DMS 273 treated with DMSO at 0.1 percent for 48 hours (cell line): ENCODE measurements at places on chromosomes 3 and 15.

GRCh38 chr3:122189357-122189756, 5.9 kb downstream of the CASR start:
- no peak for DNase-seq

DNA sequence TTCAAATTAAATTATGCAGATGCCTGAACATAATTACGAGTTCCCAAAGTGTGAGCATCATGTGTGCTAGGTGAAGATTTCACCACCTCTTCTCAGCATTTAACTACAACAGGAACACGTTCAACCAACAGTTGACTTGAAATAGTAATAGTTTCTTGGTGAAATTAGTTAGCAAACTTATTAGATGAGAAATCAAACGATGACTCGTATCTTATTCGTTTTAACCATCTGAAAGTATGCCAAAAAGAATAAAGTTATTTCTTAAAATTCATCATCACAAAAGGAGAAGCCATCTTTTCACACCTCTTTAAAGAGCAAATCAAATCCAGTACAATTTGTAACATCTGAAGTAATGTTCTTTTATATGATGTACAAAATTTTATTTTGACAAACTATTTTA, 2.3 kb downstream of the BNC1 start:
- no peak for DNase-seq

- DNase-seq: no peak
These were observed 119.8 kb upstream of the NEO1 start for GRCh38 chr15:72932472-72932871.

GRCh38 chr3:110413807-110414748, 657.5 kb upstream of the NECTIN3 start:
- DNase-seq: no peak

GRCh38 chr15:68229386-68230156, at the start of gene CLN6:
CLN6 (minus strand) TSS chr15:68229728; CDS start chr15:68229584, 144 bp downstream.
- DNase-seq: peak; percentile 17

- DNase-seq: no peak
These were observed 42.5 kb downstream of the ZNF445 start for GRCh38 chr3:44434834-44435510.

GRCh38 chr3:10542518-10542917, 37.1 kb upstream of the ATP2B2 start:
- no peak for DNase-seq

DNA sequence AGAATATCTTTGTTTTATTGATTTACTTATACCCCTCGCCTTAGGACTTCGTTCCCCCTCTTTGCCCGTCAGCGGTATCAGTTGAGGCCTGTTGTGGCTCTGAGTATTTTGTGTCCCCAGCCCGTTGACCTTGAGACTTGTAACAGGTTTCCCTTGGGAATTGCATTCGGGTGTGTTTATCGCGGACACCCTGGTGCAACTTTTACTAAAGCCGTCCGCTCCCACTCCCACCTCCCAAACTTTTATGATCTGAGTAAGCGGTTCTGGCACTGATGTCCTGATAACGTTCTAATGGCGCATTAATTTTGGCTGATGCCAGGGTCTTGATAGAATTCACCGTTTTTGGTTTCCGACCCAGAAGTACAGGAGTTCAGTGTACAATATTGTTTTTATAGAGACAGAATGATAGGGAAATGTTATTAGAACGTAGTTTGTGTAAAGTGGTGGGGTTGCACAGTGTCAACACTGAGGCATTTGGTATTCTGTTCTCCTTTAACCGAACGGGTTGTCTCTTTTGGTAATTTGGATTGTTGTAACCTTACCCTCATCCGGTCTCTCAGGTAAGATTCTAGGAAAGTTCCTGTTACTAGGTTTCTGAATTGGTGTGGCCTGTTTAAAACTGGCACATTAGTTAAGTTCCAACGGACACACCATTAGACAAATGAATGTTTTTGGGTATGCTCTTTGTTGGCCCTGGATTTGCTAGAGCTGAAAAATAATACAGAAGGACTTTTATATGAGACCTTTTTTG, 47.8 kb downstream of the OIP5 start:
- no peak for DNase-seq

- DNase-seq: no peak
These were observed 255.9 kb downstream of the XXYLT1 start for GRCh38 chr3:195015021-195015420.

GRCh38 chr3:119195151-119195476, 21.7 kb downstream of the UPK1B start:
- DNase-seq: no peak

GRCh38 chr15:69525543-69525942, 72.9 kb downstream of the RPLP1 start:
- no peak for DNase-seq

DNA sequence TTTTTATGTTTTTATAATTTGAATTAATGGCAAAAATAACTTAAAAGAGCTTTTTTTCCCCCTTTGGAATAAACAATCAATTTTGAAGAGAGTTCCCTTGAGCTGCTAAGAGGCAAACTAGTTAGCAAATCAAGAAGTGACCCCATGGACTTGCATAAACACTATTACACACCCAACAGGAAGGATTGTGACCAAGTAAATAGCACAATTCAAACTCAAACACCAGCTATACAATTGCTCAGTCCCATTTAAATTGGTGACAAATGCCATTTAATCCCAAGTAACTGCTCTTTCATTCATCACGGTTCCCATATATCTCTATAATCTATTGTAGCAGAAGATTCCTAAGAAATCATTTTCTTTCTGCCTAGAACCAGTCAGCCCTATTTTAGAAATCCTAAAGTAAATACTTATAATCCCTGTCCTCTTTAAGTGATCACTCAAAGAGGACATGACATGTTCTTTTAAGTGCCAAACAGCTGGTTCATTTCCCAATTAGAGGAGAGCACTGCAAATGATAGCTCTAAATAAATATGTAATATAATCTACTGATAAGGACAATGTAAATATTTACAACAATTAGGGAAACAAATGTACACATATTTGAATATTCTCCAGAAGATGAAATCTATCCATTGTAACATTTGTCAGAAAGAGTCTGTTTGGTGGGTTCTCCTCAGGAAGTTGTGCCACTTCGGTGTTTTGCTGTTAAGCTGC, 137.8 kb upstream of the ADAMTS9 start:
- DNase-seq: no peak

- DNase-seq: no peak
These were observed 173.1 kb upstream of the CDIN1 start for GRCh38 chr15:36406366-36406765.

GRCh38 chr3:4512895-4513616, 19.9 kb downstream of the ITPR1 start:
- no peak for DNase-seq

DNA sequence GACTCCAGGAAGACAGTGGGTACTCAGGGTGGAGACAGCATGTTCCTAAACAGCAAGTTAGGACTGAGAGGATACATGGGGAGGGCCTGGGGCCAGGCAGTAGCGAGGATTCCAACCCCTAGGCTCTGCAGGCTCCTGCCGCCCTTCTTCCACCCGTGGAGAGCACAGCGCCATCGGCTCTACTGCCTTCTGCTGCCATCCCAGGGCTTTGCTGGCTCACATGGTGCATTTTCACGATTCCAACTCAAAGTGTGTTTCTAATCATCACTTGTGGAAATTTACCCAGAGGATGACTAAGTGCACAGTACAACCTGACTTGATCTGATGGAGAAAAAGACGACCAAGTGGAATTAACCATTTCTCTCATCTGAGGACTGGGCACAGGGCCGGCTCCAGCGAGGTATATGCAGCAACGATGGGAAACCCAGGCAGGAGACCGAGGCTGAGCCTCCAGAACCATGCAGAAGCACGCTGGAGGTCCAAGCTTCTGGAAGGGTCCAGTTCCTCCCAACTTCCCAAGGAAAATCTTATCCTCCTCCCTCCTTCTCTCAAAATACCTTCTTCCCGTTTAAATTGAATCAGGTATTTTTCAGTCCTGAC, 104.6 kb downstream of the LRIG1 start:
- DNase-seq: no peak

GRCh38 chr15:54884312-54884711, 312.4 kb downstream of the RSL24D1 start:
- DNase-seq: no peak

DNA sequence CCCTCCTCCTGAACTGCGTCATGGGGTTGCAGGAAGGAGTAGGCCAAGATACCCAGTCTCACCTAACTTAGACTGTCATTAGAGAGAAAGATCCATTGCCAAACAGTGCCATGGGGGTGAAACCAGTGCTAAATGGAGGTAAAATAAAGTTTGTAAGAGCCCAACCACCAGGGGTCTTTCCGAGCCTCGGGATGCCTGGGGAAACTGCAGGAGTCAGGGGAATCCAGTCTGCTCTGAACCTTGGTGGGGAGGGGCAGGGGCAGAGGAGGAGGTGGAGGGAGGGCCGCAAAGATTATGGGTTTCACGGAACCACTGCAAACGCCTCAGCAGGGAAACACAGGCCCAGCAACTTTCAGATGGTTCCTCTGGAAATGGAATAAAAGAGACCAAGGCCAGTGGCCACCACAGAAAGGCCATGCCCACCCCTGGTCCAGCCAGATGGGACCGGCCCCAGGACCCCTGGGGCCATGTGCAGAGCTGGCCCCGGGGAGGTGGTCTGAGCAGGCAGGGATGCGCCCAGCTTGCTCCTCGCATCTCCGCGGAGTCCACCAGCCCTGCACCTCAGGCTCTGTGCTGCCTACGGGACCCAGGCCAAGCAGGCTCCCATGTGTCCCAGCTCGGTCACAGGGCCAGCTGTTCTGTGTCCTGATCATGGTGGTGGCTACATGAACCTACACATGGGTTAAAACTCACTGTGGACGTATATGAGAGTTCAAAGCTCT, 19.8 kb upstream of the GP9 start:
- no peak for DNase-seq

DNA sequence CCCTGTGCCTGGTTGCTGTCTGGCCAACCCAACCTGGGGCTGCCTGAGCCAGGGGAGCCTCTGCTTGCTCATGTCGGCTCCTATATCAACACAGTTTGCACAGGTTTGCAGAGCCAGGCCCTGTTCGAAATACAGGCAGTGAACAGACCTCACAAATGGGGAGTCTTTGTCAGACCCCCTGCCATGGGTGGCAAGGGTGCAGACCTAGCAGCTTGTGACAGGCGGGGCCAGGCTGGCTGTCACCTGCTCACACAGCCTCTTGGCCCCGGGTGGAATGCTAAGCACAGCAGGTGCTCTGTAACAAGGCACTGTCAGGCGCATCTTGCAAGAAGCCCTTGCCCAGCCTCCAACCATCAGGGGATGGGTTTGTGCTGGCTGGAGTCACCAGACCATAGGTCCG, 47.3 kb downstream of the BDH1 start:
- no peak for DNase-seq

GRCh38 chr3:2944628-2945027, 165.5 kb downstream of the IL5RA start:
- DNase-seq: no peak

DNA sequence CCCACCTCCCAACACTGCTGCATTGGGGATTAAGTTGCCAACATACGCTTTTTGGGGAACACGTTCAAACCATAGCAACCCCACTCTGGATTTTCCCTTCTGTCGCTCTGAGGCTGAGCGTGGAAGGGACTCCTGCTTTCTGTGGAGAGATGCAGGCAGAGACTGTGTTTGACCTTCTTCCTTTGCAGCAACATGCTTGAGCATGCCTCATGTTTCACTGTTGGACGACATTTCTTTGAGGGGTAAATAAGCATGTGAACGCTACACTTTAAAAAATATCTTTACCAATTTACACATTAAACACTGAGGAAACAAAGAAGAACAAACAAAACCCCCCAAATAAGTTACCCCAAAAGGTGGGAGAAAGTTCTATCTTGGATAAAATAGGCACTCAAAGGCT, 14.2 kb upstream of the MAPK6 start:
- no peak for DNase-seq

- no peak for DNase-seq
These were observed 158.8 kb downstream of the POLR2M start for GRCh38 chr15:57865294-57865693.

- no peak for DNase-seq
These were observed 5.7 kb upstream of the MYL3 start for GRCh38 chr3:46868948-46869347.
